ENCODE measurements at places on chromosomes 16 and 17.

DNA sequence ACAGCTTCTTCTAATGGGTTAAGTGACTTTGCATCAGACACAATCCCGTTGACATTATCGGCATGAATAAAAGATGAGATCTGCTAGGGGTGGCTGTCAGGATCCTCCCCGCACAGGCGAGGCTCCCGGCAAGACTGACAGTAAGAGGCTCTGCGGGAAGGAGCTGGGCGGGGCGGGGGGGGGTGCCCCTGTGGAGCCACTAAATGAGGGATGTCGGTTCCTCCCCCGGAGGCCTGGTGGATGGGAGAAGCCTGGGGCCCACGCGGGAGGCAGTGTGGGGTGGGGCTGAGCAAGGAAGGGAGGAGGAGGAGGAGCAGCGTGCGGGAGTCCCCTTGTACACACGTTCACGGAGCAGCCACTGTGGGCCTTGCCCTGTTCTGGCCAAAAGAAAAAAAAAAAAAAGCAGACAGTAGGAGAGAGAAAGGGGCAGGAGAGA, 190.9 kb upstream of the GSE1 start:
- DNase-seq, result no peak

DNA sequence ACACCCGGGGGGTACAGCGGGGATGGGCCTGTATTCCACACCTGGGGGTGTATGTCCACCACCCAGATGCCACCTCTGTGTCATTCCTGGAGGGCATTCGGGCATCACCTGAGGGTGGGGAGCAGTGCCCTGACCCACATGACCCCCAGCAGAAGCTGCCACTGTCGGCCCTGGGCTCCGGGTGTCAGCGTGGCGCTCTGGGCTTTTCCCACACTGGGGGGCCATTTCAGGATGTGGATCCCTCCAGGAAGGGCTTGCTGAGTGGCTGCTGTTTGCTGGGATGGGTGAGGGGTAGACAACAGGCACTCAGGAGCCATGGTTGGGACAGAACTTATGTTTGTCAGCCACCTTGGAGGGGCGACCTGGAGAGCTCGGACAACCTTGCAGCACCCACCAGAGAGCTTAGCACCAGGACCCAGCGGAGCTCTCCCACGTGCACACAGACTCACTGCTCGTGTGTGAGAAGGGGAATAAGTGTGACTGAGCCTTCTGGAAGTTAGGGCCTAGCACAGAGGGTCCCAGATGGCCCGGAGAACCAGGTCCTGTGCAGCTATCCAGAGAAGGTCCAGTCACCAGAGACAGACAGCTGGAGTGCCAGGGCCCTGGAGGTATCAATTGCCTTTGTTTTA, 102.7 kb downstream of the METRNL start:
- no peak for DNase-seq

DNA sequence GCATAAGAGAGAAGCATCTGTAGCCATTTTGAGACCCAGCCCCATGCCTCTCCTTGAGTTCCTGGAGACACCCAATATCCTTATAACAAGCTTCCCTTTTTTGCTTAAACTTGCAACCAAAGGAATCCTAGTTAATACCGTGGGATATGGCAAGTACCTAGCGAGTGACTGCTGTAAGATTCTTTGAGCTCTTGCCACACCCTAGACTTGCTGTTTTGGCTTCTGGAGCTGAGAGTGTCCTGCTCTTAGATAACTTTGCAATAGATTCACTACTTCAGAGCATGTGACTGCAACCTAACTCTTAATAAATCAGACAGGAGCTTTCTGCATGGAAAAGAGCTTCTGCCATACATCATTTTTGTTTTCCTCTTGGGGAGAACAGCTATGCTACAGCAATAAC, 58.3 kb downstream of the AKAP1 start:
- no peak for DNase-seq

DNA sequence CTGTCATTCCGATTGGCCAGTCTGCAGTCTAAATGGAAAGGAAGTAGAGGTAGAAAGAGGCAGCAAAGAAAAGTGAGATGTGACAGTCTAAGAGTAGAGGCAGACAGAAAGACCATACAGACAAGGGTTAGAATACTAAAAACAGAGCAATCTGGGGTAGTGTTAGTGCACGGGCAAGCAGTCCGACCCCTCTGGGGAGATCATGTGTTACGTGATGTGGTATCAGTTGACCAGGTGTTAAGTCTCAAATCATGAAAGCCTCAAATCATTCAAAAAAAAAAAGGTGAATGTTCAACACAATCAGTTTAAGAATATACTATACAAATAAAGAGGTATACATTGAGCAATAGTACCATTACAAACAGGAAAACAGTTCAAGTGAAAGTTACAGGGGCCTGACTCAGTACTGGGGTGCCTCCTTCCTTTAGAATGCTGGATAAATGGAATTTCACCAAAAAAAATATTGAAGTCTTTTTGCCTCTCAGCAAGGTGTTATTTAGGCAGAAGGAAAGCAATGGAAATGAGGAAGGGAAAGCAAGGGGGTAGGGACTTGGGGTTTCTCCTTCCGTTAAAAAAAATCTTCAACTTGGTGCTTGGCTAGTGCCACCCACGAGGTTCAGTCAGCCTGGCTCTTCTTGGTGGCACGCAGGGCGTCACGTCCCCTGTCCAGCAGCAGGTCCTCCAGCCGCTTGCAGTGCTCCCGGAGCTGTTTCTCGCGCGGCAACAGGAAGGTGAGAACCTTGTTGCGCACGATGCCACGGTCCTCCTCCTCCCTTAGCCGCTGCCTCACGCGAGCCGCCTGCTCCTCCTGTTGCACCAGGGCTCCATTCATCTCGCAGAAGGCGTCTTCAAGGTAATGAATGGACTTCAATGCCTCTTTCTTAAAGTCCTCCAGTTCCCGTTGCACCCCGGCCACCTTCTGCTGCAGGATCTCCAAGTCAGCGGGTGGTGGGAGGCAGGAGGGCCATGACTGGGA, 616 bp downstream of the CCDC182 start:
- DNase-seq, result no peak

DNA sequence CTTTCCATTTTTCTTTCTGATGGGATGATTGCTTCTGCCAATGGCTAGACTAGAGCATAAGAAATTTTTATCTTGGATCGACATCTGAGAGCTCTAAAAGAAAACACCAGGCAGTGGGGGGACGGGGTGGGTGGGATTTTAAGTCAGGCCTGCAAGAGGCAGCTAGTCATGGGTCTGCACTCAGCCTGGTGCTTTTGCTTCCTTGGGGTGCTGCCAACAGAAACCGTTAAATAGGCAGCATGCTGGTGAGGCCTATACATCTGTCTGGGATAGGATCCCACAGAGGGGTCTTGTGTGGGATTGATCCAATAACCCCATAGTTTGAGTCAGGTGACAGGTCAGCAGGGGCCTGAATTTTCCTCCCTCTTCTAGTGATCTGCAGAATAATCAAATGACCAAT, 26.9 kb downstream of the ZNRF1 start:
- no peak for DNase-seq

GRCh38 chr17:65022751-65023700, 33.5 kb downstream of the GNA13 start:
- DNase-seq, result no peak

DNA sequence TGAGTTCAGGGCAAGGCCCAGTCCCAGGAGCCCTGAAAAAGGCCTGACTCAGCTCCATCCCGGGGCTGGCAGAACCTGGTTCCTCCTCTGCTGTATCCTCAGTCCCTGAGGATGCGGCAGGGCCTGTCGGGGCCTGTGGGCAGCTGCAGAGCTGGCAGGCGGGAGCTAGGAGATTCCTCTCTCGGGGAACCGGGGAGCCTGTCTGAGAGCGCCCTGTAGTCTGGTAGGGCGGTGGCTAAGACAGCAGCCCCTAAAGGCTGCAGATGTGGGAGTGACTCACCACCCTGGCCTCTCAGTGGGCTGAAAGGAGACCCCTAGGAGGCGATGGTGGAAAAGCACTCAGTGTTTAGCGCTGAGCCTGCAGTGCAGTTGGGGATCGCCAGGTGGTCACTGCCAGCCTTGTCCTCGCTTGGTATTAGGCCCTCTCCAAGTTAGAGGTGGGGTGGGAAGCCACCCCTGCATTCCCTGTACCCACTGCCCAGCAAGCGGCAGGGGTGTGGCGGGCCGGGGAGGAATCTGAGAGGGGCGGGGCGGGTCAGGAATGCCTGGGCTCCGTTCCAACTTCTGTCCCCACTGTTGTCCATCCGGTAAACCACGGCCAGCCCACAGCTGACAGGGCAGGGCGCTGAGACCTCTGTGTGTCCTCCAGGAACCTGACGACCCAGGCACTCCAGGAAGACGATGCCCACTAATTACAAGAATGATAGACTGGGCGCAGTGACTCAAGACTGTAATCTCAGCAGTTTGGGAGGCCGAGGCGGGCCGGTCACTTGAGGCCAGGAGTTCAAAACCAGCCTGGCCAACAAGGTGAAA, 29.5 kb upstream of the CDH1 start:
- DNase-seq, result no peak

DNA sequence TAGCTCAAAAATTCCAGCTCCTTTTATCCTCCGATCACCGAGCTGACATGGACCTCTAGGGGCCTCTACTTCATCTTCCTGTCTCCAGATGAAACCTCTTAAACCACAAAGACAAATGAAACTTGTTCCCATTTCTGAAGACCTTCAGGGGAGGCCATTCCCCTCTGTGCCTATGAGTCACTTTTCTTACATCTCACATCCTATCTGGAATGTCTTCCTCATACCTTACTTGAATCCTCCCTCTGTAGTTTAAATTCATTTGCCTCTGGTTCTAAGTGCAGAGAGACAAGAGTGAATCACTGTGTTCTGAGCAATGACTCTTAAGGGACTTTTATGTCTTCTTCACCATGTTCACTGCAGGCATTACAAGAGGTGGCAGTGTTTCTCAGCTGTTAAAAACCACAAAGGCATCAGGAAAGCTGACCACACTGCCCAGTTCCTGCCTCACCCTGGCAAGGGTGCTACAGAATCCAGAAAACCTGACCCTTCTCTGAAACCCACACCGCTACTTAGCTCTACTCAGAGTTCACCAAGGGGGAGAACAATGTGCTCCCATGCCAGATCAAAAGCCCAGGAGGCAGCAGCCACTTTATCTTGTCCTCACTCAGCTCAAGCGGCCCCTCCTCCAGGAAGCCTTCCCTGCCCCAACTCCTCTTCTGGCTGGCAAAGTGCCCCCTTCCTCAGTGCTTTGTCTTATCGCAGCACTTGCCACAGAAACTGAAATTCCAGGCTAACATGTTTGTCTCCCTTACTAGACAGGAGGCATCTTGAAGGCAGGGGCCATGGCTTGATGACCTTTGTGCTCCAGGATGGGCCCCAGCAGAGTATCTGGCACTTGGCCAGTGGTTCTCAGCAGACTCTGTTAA, 6.4 kb downstream of the CUEDC1 start:
- DNase-seq, result no peak

GRCh38 chr17:9968881-9969280, 63.8 kb upstream of the RCVRN start:
- no peak for DNase-seq
